ENCODE measurements at places on chromosomes 12 and 14.

DNA sequence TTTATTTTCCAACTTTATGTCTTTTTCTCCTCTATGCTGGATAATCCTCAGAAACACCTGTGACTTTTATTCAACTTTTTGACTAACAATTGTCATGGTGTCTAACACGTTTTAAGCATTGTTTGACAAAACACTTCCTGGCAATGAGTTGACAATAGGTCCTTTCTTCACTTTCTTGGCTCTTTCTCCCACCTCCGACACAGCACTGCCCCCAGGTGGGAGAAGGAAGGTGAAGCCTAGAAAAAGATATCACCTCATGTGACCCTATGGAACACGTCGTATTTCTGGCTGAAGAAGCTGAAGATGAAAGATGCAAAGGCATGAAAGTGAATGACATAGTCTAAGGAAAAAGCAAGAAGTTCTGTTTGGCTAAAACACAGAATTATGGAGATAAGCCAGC, 430.0 kb downstream of the ETNK1 start:
- DNase-seq: no peak

DNA sequence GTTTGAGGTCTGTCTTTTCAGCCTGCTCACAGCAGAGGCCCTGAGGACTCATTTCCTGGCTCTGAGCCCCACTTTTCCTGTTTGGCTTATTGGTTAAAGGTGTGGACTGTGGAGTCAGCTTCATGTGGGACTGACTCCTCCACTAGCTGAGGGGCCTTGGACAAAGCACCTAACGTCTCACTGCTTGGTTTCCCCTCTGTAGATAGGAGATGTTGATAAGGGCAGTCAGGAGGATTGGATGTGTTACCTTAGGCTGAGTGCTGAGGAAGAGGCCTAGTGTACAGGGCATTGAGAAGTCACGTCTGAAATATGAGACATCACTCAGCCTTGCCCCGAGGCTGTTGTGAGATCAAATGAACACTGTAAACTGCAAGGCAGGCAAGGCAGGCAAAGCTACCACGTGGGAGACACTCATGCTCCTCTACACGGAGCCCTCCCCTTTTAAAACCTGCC, 27.1 kb upstream of the TCL1A start:
- no peak for DNase-seq

GRCh38 chr14:57391517-57392195, 1.3 kb downstream of the NAA30 start:
- DNase-seq: no peak

DNA sequence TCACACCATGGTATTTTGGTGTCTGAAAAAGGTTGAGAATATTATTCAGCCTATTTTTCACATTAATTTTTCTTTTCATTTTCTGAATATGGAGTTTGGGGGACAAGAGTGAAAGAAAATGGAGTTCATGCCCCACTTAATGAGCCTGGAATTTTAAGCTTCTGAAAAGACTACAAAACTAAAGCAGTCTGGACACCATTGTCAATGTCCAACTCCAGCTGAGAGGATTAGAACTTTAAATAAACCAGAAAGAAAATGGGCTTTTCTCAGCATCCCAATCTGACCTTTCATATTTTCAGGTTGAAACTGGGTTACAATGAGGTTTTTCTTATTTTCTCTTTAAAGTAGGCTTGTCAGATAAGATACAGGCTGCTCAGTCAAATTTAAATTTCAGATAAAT, 207.7 kb downstream of the SLC6A15 start:
- DNase-seq: no peak

DNA sequence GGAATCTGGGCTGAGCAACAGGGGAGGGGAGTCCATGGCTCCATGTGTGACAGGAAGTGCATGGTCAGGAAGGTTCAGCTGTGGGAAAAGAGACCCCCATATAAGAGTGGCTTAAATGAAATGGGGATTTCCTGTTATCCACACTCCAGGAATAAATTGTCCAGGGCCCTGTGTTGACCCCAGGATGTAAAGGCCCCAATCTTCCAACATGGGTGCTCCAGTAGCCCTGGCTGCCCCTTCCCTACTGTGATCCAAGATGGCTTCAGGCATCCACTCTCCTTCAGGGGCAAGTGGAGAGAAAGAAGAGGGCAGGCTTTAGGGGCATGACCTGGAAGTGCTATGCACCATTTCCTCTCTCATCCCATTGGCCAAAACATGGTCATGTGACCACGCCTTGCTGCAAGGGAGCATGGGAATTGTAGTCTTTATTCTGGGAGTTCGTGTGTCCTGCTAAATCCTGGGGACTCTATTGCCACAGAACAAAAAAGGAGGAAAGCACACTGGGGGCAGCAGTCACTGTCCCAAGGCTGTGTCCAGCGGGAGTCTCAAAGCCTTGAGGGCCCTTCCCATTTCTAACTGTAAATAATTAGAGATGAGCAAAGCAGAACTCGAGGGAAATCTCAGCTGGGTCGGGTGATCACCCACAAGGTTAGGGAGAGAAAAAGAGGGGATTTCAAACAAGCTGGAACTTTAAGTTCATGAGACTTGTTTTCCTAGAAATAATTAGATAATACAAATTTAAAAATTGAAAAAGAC, 289.2 kb downstream of the ADGRD1 start:
- DNase-seq: no peak

GRCh38 chr12:538731-539539, 79.2 kb downstream of the B4GALNT3 start:
- no peak for DNase-seq

GRCh38 chr12:107593713-107594381, 91.8 kb upstream of the PWP1 start:
- no peak for DNase-seq

DNA sequence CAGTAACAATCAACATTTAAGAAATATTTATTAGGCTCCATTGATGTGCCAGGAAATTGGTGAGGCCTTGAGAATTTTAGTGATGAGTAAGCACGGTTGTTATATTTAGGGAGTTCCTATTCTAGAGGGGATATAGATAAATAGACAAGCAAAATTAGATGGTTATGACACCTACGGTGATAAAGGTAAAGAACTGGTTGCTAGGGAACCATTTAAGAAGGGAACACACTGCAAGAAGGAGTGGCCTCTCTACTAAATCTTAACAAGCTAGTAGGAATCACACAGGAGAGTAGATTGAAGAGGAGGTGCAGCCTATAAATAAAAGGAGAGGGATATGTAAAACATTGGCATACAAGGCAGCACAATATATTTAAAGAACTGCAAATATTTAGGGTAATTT, 155.2 kb downstream of the LRIG3 start:
- DNase-seq: no peak

GRCh38 chr12:15544589-15544988, 222.3 kb downstream of the PTPRO start:
- DNase-seq: no peak

DNA sequence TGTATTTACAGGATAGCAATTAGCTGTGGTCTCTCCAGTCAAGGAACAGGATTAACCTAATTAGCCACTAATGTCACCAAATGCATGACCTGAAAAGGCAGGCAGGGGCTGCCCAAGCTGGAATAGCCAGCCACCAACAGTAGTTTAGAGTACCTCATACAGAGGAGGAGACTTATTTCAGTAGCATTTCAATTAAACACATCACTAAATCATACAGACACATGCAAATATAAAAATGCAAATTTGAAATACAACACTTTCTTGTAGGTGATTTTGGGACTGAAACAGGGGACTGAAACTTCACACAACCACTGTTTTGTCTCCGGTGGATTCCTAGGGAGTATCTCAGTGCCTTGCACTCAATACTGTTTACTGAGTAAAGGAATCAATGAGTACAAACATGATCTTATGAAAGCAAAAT, 636 bp upstream of the IFNG-AS1 start:
- no peak for DNase-seq

DNA sequence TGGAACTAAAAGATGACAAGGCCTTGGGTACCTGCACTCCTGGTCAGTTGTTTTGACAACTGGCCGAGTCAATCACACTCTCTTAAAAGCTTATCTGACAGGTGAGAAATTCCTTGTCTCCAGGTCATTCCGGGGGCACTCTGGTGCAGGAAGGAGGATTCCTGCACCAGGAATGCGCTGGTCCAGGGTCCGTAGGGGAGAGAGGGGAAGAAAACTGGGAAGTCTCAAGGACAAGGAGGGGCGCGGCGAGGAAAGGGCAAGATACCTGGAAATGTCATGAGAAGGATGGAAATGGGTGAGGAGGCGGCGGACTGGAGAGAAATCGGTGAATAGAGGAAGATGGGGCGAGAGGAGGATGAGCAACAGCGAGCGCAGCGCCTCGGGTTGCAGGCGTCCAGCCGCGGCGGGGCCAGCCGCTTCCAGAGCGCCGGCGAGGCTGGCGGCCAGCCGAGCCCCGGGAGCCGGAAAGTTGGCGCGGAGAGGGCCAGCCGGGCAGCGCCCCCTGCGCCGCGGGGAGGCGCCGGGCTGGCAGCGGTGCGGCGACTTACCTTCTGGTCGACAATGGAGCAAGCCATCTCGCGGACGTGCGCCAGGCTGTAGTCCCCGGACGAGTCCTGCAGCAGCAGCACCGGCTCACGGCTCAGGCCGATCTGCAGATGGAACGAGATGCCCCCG, 809 bp downstream of the PRKD1 start:
- DNase-seq: peak; percentile 71

DNA sequence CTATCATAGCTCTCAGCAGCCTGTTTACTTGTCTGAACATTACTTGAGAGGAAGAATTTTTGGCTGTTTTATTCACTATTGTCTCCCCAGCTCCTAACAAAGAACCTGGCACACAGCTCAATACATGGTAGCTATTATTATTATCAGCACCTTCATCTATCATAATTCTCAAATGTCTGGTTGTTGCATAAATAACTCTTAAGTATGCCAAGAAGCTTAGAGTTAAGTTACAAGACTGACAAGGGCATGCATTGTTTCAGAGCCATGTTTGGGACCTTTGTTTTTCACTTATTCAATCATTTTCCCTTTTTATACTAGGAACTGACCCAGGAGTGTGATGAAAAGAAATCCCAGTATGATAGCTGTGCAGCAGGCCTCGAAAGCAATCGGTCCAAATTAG, 77.5 kb upstream of the ATP2A2 start:
- DNase-seq: no peak

GRCh38 chr12:54056110-54056509, 2.5 kb downstream of the HOXC4 start:
- DNase-seq: no peak

- DNase-seq: no peak
Measured at GRCh38 chr14:84209031-84209430, 1320.9 kb upstream of the FLRT2 start.

DNA sequence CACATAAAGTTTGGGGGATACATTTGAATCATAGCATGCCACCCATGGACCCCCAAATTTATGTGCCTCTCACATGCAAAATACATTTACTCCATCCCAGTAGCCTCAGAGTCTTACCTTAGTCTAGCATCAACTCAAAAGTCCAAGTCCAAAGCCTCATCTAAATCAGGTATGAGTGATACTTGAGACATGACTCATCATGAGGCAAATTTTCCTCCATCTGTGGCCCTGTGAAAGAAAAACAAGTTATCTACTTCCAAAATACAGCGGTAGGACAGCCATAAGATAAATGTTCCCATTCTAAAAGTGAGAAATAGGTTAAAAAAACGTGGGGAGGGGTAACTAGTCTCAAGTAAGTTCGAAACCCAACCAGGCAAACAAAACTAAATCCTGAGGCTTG, 444.2 kb downstream of the SNAPC1 start:
- no peak for DNase-seq
